ENCODE measurements at places on chromosomes 2 and 18.
A peak's percentile ranks its signal among the peaks of the same experiment; 100 is the strongest.

DNA sequence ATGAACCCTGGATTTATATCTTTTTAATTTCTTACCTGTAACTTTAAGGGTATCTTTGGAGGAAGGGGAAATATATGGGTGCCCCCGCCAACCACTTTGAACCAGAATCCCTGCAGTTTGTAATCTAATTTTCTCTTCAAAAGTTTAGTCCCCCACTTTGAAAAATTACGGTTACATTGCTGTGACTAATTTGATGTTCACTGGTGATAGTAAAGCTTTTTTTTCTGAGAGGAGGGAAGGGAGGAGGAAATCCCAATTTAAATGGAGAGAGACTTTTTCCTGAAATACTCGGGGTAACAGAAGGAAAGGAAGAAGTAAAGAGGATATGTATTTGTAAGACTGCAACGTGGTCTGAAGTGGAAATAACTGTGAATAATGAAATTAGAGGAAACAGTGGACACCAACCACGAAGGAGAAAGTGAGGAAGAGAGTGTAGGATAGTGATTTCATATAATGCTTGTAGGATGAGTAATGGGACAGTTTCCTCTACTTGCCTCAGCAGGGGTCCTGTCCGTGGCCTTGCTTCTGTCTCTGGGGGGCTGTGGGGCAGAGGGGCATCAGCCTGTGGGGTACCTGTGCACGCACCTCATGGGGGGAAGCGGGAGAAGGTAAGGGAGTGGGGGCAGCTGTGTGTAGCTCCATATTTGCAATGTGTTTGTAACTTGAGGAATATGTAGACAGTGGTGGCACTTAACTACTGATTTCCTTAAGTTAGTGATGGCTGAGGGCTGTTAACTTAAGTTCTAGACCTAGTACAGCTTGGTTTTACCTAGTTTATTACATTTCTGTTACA is 161.1 kb downstream of the LTBP1 start:
- no peak for DNase-seq

- no peak for DNase-seq
These were observed 24.2 kb downstream of the TET3 start for GRCh38 chr2:74008761-74009395.

DNA sequence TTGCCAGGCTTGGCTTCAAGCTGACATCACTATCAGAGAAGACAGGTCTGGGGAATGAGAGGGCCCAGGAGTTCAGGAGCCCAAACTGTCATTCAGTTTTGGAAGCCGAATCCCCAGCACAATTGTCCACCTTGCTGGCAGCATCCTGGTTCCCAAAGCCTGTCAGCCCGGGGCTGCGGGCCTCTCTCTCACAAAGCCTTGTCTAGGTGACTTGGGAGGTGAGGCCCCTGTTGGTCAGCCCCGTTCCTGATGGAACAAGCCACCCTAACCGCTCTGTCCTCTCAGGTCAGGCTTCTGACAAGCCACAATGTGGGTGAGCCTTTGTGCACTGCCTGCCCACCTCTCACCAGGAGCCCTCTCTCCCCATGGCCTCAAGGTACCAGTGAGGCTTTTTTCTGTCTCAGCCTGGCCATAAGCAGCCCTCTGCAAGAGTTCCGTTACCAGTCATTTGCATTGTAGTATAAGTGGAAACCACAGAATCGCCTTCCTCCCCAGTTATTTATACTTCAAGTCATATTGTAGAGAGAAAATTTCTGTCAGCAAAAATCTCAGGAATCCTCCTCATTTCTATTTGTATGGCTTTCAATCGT is 100.6 kb downstream of the MSH2 start:
- DNase-seq, result no peak

DNA sequence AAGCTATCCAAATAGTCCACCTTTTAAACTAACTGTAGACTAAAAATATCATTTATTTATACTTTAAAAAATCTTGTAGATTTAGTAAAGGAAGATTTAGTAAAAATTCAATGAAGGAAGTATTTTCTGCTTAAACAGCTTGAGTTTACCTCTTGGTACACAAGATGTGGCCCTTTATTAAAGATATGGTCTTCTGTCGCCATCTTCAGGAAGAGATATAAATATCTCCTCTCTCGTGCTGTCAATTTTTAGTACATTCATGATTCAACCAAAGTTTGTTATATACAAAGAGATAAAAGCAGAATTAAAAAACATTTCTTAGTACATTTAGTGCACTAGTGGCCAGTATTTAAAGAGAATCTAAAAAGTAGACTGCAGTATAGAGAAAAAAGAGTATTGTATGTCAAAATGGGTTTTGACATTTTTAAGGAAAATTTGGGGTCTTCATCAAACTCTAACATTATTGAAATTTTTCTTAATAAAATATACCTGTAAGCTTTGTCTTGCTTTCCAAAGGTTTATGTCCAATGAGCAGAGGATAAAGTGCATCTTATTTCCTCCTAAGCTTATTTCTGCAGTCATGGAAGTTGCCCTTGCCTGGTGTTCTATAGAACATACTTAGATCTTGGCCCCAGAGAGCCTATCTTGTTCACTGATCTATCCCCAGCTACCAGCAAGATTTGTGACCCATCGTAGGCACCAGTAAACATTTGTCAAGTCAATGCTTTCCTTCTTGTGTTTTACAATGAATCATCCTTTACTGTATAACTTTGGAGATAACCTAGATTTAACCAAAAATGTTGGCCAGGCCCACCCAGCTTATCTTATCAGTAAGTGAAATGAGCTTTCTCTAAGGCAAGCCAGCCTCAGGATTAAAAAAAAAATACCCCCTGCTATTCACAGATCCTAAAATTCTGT is 18.5 kb upstream of the EML6 start:
- DNase-seq, result no peak

DNA sequence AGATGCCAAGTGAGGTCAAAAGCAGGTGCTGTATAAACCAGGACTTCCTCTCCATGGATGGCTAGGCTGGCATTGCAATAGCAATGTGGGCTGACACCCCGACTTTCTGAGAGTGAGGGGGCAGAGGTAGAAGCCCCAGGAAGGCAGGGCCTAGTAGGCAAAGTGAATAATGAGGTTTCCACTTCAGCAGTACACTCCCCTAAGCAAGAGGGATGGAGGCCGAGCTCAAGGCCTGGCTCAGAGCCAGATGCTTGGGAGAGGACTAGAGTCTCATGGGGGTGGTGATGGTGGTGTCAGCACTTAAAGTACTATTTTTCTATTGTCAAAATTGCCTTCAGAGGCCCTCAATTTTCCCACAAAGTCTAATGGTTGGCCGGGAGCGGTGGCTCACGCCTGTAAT is 41.6 kb upstream of the HK2 start:
- no peak for DNase-seq

DNA sequence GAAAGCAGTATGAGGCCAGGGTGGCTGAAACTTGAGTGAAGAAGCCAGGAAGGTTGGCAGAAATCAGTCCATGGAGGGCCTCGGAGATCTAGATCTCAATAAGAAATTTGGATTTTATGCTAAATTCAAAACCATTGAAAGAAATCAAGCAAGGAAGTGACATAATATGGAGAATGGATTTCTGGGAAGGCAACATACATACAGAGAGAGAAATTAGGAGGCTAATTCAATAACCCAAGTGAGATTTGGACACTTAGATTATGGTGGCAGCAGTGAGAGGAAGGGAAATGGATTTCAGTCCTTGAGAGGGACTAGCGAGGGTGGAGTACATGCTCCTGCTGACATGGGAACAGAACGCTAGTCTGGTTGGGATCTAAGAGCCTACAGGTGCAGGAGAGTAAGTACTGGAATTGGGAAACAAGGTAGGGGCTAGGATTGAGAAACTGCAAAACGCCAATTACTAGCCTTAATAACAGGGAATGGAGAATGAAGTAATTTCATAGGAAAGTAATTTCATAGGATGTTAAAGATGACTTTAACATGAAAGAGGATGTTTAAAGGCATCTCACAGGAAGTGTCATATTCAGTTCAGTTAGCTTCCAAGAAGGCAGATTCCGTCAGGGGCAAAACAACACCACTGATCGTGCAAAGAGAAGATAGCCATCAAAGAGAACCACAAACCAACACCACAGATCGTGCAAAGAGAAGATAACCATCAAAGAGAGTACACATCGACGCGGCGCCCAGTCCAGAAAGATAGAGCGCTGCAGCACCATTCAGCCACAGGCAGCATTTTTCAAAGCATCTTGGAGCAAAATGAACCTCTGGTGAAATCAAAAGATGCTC is 27.2 kb downstream of the CDKL4 start:
- peak; percentile 78 for DNase-seq

GRCh38 chr2:213021971-213022899 is 129.2 kb downstream of the IKZF2 start:
- peak; percentile 33 for DNase-seq

DNA sequence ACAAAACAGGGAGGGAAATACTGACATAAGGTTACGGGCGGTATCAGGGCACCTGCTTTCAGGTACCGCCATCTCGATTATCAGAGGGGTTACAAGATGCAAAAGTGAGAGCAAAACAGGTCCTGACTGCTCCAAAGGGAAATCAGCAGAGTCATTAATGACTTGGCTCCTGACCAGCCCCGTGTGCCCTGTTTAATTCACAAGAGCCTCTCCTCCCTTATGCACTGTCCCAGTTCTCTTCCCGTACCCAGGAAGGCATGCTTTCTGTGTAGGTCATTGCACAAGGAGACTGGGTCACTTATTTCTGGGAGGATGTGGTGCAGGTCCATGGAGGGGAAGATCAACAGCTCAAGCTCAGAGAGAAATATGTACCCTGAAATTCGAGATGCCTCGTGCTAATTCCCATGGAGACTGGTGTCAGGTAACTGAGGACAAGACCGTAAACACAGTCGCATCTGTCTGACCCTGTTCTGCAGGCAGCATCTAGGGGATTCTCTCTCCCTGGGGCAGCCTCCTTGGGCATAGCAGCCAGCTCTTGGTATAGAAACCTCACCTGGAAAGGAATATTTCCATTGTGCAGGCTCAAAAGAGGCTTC is 79.9 kb downstream of the HNRNPLL start:
- no peak for DNase-seq

DNA sequence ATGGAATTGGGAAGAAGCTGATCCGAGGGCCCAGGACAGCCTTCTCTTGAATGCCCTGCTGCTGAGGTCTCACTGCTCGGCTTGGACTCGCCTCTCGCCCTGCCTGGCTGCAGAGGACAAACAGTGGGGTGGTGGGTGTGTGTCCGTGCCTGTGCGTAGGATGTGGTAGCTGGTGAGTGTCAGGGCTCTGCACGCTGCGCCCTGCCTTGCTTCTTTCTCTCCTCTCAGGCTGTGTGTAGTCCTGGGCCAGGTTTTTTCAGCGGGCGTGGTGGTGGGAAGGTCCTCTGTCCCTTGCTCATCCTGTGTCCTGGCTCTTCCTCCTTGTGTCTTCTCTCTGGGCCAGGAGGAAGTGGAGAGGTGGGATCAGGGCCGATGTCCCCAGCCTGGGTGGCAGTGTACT is 44.8 kb downstream of the RRM2 start:
- no peak for DNase-seq

GRCh38 chr2:85662899-85663593 is 5.0 kb downstream of the SFTPB start:
- DNase-seq, result no peak

DNA sequence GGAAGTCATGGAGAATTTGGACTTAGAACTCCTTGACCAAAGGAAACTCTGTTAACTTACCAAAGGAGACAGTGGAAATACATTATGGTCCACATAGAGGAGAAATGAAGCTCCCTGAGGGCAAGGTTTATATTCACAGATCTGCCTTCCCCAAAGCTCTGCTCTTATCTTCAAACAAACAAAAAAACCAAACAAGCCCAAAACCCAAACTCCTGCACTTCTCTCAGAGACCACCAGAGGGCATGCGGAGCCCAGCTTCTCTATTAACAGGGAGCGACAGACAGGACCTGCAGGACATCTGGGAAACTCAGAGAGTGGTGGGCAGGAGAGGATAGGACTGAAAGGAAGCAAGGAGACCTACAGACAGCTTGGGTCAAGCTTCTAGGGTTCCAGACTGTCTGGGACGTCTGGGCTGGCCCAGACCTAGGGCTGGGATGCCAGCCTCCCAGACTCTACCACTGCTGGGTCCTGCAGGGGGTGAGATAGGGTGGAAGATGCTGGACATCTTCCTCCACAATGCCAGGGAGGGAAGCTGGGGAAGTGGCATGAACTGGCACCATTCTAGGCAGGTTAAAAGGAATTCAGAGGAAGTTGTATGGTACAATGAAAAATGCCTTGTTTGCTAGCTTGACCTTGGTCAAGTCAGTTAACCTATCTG is 4.0 kb upstream of the WNT10A start:
- DNase-seq, result peak; percentile 80

GRCh38 chr18:10936176-10937053 is 213.0 kb downstream of the PIEZO2 start:
- DNase-seq, result no peak

GRCh38 chr2:209619782-209620181 is 151.8 kb upstream of the UNC80 start:
- DNase-seq, result no peak

DNA sequence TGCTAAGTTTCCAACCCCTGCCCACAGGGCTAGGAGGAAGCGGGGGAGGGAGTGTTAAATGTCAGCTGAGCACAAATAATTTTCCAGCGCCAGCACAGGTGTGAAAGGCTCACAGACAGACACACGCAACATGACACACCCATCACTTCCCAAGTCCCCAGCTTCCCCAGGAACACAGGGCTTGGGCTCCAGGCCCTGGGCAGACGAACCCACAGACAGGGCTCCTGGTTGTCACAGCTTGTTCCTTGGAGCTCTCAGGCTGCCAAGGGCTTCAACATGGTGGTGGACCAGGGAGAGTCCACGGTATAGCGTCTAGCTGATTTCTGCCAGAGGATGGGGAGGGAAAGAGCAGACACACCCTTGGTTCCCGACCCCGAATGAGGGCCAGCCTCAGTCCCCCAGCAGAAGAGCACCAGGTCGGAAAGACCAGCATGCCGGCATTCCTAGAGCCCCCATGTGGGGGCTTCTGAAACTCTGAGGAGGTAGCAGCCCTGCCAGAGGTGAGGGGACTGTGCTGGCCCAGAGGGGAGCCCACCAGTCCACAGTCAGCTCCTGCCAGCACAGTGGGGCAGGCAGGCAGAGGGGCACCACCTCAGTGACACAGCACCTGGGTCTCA is 1.9 kb downstream of the DUSP2 start:
- peak; percentile 61 for DNase-seq

- peak; percentile 47 for DNase-seq
These were observed 1.7 kb downstream of the TMSB10 start for GRCh38 chr2:84906900-84907714.

DNA sequence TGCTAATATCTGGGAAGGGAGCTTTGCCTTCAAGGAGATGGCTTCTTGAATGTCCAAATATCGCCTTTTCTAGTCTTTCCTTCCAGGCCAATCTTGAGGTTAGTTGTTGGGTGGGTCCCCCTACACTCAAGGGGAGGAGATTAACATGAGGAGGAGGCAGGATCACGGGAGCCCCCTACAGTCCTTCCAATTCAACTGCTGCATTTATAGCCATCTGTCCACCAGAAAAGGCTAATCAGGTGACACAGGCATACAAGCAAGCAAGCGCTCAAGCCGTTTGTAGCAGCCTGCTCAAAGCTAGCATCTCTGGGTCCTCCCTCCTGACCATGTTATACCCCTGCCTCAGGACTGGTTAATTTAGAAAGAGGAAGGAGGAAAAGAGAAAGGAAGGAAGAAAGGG is 87.6 kb downstream of the MRPS9 start:
- no peak for DNase-seq

GRCh38 chr2:182890773-182891378 is 24.4 kb upstream of the FRZB start:
- no peak for DNase-seq
